Stimulated activated naive CD4-positive, alpha-beta T cell treated with Interleukin-2 at 50 U/mL for 16 hours (primary cell): ENCODE measurements at places on chromosomes 5 and 9.

DNA sequence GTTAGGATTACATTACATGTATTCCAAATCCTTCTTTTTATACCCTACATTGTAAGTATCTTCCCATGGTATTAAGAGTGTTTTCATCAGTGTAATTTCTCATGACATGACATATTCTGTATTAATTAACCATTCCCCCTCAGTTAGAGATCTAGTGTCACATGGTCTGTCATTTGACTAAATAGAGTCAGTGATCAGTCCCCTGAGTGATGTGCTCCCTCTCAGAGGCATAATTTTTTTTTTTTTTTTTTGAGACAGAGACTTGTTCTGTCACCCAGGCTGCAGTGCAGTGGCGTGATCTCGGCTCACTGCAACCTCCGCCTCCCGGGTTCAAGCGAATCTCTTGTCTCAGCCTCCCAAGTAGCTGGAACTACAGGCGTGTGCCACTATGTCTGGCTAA is 218.6 kb downstream of the TTLL11 start:
- no peak for DNase-seq

DNA sequence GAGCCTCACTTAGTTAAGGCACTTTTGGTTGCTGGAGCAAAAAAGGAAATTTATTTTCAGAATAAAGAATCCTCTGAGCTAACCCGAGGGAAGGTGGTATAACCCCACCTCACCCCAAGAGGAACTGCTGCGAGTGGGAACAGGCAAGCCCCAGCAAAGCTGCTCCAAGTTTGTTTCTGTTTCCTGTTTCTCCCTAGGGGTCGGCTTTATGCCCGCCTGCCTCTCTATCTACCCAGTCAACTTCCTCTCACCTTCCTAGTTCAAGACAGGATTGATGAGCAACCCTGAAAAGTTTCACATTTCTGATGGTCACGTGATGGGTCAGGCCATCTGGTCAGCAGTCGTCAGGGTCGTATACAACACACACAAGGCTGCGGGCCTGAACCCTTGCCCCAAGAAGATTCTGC is 31.1 kb downstream of the TRIO start:
- no peak for DNase-seq

- no peak for DNase-seq
These were observed 501.6 kb downstream of the IRX1 start for GRCh38 chr5:4097199-4097598.

- DNase-seq: no peak
These were observed 94.2 kb downstream of the CDK5RAP2 start for GRCh38 chr9:120485788-120486187.

GRCh38 chr9:98600631-98601030 is 108.1 kb downstream of the GABBR2 start:
- no peak for DNase-seq

GRCh38 chr9:72292256-72292682 is 72.7 kb downstream of the ZFAND5 start:
- DNase-seq: no peak

DNA sequence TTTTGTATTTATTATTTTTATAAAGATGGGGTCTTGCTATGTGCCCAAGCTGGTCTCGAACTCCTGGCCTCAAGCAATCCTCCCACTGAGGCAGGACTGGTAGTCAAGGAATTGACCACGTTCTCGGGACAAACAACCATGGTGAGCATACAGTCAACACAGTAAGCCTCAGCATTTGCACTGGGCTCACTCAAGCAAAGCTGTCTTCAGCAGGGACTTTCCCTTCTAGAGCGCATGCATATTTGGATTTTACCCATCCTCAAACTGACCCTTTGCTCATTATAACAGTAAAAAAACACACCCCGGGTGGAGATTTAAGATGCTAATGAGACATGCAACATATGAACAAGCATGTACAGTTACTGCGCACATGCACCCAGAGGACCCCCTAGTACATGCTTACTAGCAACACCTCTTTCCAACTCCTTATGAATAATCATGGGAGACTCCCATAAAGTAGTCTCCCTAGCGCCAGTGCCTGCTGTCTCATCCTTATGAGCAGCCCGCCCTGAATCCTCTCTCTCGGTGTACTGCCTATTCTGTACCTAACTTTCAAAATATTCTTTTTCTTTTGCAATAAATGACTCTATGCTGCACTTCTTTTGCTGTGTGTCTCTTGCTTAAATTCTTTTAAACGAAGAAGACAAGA is 41.5 kb downstream of the C5orf22 start:
- DNase-seq: no peak

- DNase-seq: no peak
These were observed 71.7 kb downstream of the NFIB start for GRCh38 chr9:14242150-14242805.

DNA sequence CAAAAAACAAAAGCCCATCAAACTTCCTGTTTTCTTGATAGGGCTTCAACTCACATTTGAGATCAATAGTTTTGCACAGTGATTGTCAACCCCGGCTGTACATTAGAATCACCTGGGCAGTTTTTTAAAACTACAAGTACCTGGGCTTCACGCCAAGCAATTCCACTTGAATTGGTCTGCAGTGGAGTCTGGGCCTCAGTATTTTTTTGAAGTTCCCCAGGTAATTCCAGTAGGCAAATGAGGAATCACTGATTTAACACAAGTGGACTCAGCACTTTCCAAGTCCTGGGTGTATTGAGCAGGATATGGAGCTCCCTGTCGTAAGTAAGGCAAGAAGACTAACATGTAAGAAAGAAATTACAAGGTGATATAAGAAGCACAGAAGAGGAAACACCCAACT is 14.8 kb upstream of the SMIM15 start:
- no peak for DNase-seq

- no peak for DNase-seq
These were observed 139.6 kb downstream of the RASEF start for GRCh38 chr9:82923092-82923911.

DNA sequence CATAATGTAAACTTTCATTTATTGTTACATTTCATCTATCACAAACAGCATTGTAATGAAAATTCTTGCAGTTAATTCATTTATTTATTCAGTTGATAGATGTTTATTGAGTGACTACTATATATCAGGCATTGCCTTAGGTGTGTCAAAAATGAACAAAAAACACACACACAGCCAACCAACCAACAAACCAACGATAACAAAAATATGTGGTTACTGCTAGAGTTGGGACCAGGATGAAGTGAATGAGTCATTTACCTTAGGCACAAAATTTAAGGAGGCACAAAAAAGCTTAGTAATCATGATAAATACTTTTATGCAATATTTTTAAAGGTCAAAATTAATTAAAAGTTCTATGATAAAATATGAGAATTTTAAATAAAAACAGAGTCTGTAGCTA is 223.4 kb downstream of the CSNK1G3 start:
- no peak for DNase-seq
